Stomach (tissue), 19 donors: ENCODE measurements at places on chromosomes 4 and X. TPM values are rescaled to one million over a fixed set of nuclear protein-coding genes. Genes with fewer than 3 reads are reported as not detected.

Gene FRAS1
- 2.9 TPM for total RNA-seq

- no peaks in the 10 kb centered on the region for H3K36me3 ChIP-seq
- no peak overlapping the region for H3K4me3 ChIP-seq
- H3K27me3 ChIP-seq: no peaks in the 10 kb centered on the region
- H3K4me1 ChIP-seq: peaks cover 3% of the 10 kb centered on the region
- H3K27ac ChIP-seq: no peak overlapping the region
These were observed 11.4 kb upstream of the NKRF start for GRCh38 chrX:119617517-119618164.

Gene NSG1
- not detected for total RNA-seq

DNA sequence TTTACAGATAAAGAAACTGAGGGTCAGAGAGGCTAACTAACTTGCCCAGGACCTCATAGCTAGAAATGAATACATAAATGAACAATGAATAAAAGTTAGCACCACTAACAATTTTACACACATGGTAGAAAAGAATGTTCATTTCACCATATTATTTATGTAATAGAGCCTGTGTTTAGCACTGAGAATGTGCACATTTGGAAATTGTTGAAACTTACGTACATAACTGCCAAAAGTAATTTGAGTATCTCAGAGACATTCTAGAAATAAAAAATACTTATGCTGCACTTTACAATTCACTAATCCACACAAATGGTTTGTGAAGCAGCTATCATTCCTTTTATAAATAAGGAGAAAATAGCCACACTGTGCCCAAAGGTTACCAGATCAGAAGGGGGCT is 9.9 kb downstream of the CASK start:
- no peak overlapping the region for H3K27ac ChIP-seq
- no peak overlapping the region for H3K4me3 ChIP-seq
- H3K4me1 ChIP-seq: peaks cover 20% of the 10 kb centered on the region

Gene NLGN4X
- 0.58 TPM for total RNA-seq

Gene GLRB
- not detected for total RNA-seq

Gene PABPC5
- 0.45 TPM for total RNA-seq

- H3K27ac ChIP-seq: no peak overlapping the region
- H3K4me1 ChIP-seq: no peaks in the 10 kb centered on the region
- H3K27me3 ChIP-seq: no peaks in the 10 kb centered on the region
- H3K4me3 ChIP-seq: no peak overlapping the region
- DNase-seq: no peak
These were observed 171.1 kb downstream of the PDGFC start for GRCh38 chr4:156800463-156800862.

- H3K27me3 ChIP-seq: no peaks in the 10 kb centered on the region
- no peak overlapping the region for H3K4me3 ChIP-seq
- H3K27ac ChIP-seq: no peak overlapping the region
- no peak for DNase-seq
These were observed 43.4 kb downstream of the OSTC start for GRCh38 chr4:108693819-108694218.

- H3K27me3 ChIP-seq: no peaks in the 10 kb centered on the region
- no peak overlapping the region for H3K4me3 ChIP-seq
- no peaks in the 10 kb centered on the region for H3K4me1 ChIP-seq
- no peak overlapping the region for H3K27ac ChIP-seq
These were observed 427.3 kb upstream of the RASGEF1B start for GRCh38 chr4:81898862-81899504.

DNA sequence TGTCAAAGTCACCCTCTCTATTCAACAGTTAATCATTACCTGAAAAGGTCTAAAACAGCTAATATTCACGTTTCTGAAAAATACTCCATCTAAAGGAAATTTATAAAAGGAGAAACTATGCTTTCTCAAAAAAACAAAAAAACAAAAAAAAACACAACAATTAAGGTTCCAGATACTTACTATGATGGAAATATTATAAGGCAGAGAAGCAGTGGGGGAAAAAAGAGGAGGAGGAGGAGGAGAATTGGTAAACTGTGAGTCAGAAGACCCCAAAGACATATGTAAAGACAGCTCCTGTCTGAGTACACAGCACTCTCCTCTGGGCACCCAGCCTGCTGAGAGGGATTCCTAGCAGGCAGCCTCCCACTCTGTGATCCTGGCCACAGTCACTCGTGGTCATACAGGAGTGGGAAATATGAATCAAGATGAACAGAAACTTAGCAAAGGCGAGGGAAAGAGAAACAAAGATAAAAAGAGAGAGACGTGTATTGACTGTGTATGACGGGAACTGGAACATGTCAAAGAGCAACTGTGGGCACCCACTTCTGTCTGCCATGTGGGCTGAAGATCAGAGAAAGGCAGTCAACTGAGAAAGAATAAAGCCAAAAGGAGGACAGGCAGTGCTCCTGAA is 12.5 kb downstream of the KLHL15 start:
- H3K36me3 ChIP-seq: no peaks in the 10 kb centered on the region
- DNase-seq: no peak

DNA sequence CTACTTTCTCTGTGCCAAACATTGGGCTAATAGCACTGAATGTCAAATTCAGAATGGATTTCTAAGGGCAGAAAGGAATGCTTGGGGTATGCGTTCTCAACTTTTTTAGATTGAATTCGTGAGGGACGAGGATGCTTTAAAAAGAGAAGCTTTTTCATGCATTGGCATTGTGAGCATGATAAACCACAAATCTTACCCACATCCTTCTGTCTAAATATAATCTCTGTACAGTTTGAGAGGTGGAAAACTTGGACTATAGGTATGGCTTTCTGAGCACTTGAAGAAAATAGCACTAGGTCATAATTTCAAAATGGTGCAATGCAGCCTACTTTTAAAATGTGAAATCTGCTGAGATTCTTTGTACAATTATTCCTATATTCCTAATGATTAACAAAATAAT is 71.4 kb upstream of the HHIP start:
- H3K27ac ChIP-seq: no peak overlapping the region
- no peaks in the 10 kb centered on the region for H3K36me3 ChIP-seq
- H3K27me3 ChIP-seq: no peaks in the 10 kb centered on the region
- no peak for DNase-seq
- no peaks in the 10 kb centered on the region for H3K4me1 ChIP-seq
- H3K4me3 ChIP-seq: no peak overlapping the region

Gene STPG2
- total RNA-seq: not detected

Gene HHIP
- total RNA-seq: 33.0 TPM

DNA sequence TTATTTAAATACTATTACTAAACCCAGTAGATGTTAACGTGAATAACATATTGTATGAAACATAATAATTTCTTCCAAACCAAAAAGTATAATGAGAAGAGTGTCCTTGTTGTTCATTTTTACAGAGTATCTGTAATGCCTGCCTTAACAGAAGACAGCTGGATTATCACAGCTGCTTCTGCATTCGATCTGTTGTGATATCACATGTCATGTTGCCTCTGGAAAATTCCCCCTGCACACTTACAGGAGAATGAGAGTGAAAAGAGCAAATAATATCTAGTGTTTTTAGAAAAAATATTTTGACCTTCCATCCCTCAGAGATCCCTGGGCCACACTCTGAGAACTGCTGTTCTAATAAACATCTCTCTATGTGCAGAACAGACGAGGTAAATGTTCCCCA is 240.1 kb upstream of the NOCT start:
- H3K27ac ChIP-seq: no peak overlapping the region
- H3K4me1 ChIP-seq: no peaks in the 10 kb centered on the region
- H3K27me3 ChIP-seq: no peaks in the 10 kb centered on the region

- DNase-seq: peak; percentile 79
- H3K4me1 ChIP-seq: peaks cover 42% of the 10 kb centered on the region
- H3K27me3 ChIP-seq: peaks cover 69% of the 10 kb centered on the region
- H3K36me3 ChIP-seq: no peaks in the 10 kb centered on the region
These were observed 113.5 kb downstream of the DHX15 start for GRCh38 chr4:24470666-24471485.

Gene KLB
- not detected for total RNA-seq

DNA sequence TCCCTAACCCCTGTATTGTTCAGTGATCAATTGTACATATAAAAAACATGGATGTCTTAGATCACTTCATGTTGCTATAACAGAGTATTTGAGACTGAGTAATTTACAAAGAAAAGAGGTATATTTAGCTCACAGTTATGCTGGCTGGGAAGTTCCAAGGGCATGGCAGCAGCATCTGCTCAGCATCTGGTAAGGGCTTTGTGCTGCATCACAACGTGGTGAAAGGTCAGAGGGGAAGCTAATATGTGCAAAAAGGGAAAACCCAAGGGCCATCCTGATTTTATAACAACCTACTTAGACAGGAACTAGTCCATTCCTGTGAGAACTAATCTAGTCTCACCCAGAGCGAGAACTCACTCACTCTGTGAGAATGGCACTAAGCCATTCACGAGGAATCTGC is 128.2 kb upstream of the OTUD4 start:
- no peaks in the 10 kb centered on the region for H3K36me3 ChIP-seq
- H3K27ac ChIP-seq: no peak overlapping the region
- H3K4me3 ChIP-seq: no peak overlapping the region
- H3K27me3 ChIP-seq: no peaks in the 10 kb centered on the region
- H3K4me1 ChIP-seq: no peaks in the 10 kb centered on the region
